ENCODE measurements at places on chromosomes 7 and 10.

DNA sequence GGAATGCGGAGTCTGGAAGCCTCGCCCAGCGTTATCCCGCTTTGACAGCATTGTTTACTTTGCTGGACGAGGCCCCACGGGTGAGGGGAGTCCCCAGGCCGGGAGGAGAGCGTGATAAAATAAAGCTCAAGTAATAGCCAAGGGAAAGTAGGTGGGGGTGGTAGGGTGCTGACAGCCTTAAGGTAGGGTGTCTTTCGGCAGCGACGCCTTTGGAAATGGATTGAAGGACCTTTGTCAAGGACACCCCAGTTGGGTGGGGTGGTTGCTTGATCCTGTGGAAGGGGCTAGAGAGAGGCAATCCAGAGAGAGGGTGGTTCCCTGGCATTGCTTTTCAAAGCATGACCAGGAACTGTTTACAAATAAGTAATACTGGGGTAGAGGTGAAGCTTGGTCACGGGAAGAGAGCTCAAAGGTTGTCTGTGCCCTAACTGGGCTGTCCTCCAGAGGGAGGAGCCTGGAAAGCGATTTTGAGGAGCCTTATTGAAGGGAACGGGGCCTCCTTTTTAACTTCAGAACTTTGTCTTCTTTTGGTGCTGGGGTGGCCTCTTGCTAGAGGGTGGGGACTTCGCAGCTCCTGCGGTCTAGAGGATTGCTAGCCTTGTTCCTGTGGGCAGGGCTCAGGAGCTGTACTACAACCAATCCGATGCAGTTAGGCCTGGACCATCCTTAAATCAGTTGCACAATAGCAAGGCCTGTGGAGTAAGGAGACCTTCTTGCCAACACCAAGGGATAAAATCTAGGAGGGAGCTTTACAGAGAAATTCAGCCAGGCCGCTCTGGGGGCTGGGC, 1.3 kb downstream of the EIF4EBP2 start:
- H3K27ac ChIP-seq = peak overlapping the region; percentile 52
- peaks cover 2% of the 10 kb centered on the region for H3K36me3 ChIP-seq
- no peaks in the 10 kb centered on the region for H3K27me3 ChIP-seq
- no peak for DNase-seq
- peaks cover 37% of the 10 kb centered on the region for H3K4me1 ChIP-seq

DNA sequence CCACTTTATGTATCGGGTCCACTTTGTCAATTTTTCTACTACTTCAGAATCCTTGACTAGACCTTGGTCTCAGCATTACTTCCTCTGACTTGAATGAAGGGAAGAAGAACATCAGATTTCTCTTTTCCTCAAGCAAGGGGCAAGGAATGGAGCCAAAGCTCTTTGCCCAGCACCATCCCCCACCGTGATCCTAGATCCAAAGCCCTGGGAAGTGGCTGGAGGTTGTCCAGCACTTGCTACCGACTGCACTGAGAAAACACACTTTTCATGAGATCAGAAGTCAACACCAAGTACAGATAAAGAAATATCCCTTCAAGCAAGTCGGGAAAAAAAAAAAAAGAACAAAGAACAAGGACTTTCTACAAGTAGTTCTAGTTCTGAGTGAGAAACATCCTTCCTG, 102.1 kb upstream of the DDC start:
- H3K4me1 ChIP-seq = peaks cover 24% of the 10 kb centered on the region
- H3K27me3 ChIP-seq = no peaks in the 10 kb centered on the region
- no peaks in the 10 kb centered on the region for H3K36me3 ChIP-seq
- no peak overlapping the region for H3K27ac ChIP-seq
- DNase-seq = no peak

DNA sequence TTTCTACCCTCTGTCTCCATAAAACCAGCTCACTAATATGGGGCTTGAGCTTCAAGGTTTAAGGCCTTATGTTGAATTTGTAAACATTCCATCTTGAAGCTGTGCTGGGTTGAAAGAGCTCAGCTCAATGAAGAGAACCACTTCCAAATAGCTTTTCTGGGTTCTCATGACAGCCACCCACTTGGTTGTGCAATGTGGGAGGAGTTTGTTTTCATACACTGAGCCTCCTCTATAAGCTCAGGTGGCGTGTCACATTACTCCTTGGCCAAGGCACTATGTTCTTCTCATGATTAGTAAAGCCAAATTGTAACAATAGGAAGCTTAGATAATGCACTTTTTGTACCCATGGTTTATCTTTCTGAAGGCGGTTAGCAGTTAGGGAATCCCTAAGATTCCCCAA, 265.6 kb downstream of the PTEN start:
- H3K36me3 ChIP-seq = no peaks in the 10 kb centered on the region
- H3K4me3 ChIP-seq = no peak overlapping the region
- no peak for DNase-seq
- H3K27me3 ChIP-seq = no peaks in the 10 kb centered on the region

DNA sequence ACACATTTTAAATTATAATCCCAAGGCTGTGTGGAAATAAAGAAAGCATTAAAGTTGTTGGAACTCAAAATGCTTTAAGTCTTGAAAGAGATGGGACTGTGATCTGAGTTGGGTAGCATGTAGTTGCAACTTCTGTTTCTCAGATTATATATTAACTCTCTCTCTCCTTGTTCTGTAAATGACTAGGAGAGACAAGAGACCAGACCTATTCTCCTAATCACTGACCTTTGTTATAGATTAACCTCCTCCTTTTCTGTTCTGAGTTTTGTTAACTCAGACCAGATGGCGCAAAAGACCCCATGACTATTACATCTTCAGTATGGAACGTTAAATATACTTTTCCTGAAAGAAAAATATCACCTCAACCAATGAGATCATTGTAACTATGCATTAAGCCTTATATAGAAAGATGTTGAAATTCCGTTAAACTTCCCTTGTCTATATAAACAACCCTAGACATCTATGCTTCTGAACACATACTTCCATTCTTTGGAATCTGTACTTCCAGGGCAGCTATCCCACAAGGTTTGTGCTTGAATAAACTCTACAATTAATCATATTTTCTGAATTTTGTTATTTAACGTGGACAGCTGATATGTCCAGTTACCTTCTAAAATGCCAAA, 143.5 kb upstream of the TRIM24 start:
- H3K36me3 ChIP-seq = no peaks in the 10 kb centered on the region
- H3K27me3 ChIP-seq = no peaks in the 10 kb centered on the region
- DNase-seq = no peak
- no peak overlapping the region for H3K27ac ChIP-seq
- H3K4me3 ChIP-seq = no peak overlapping the region

GRCh38 chr7:139271718-139272628, 40.9 kb downstream of the UBN2 start:
- no peak overlapping the region for H3K4me3 ChIP-seq
- DNase-seq = no peak
- H3K27me3 ChIP-seq = no peaks in the 10 kb centered on the region
- no peak overlapping the region for H3K27ac ChIP-seq
- no peaks in the 10 kb centered on the region for H3K4me1 ChIP-seq

DNA sequence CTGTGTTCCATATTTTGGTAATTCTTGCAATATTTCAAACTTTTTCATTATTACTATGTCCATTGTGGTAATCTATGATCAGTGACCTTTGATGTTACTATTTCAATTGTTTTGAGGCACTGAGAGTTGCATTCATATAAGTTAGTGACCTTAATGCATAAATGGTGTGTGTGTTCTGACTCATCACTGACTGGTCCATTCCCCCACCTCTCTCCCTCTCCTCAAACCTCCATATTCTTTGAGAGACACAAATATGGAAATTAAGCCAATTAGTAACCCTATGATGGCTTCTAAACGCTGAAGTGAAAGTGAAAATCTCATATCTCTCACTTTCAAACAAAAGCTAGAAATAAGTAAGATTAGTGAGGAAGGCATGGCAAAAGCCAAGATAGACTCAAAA, 739.6 kb downstream of the CCSER2 start:
- DNase-seq = no peak
- H3K4me1 ChIP-seq = no peaks in the 10 kb centered on the region
- H3K27ac ChIP-seq = no peak overlapping the region
- H3K36me3 ChIP-seq = no peaks in the 10 kb centered on the region

- DNase-seq = no peak
- no peaks in the 10 kb centered on the region for H3K4me1 ChIP-seq
- H3K27ac ChIP-seq = no peak overlapping the region
- H3K36me3 ChIP-seq = no peaks in the 10 kb centered on the region
Measured at GRCh38 chr7:159154243-159154642, 9.6 kb upstream of the VIPR2 start.

GRCh38 chr10:30073767-30074060, 14.3 kb upstream of the JCAD start:
- no peak for DNase-seq
- no peak overlapping the region for H3K4me3 ChIP-seq
- no peaks in the 10 kb centered on the region for H3K36me3 ChIP-seq

DNA sequence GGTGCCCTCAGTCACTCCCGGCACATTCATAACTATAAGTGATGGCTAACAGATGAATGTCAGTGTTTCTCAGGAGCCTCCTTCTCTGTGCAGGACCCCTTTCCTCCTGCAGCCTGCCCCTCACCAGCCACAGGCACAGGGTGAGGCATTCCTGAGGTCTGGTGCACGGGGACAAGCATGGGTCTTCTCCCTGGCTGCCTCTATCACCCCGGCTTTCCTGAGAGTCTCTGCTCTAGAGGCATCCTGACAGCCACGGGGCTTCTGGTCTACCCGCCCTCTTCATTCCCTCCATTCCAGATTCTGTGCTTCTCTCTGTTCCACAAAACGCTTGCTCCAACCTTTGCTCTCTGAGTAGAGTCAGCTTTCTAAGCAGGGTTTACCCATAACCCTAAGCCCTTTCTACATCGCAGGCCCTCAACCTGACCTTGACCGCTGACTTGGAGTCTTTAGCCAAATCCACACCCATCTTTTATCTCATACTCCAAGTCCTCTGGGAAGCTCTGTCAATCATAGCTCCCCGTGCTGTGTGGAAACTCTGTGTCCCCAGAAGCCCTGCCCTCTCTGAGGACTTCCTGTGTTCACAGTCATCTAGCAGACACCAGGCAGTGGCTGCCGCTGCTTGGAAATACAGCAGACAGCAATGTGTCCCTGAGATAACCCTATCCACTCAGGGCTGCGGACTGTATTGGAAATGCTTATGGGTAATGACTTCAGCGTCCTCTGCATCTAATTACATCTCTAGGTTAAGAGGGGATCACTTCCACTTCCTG, 159.0 kb downstream of the SFMBT2 start:
- peaks cover 12% of the 10 kb centered on the region for H3K36me3 ChIP-seq
- no peak overlapping the region for H3K27ac ChIP-seq
- peaks cover 12% of the 10 kb centered on the region for H3K4me1 ChIP-seq

- no peak overlapping the region for H3K27ac ChIP-seq
- H3K4me3 ChIP-seq = no peak overlapping the region
- H3K36me3 ChIP-seq = no peaks in the 10 kb centered on the region
- no peaks in the 10 kb centered on the region for H3K27me3 ChIP-seq
- H3K4me1 ChIP-seq = no peaks in the 10 kb centered on the region
Measured at GRCh38 chr7:149751043-149751775, 22.2 kb downstream of the ZNF467 start.

GRCh38 chr10:121653608-121654007, 55.4 kb upstream of the FGFR2 start:
- DNase-seq = no peak
- H3K27me3 ChIP-seq = no peaks in the 10 kb centered on the region
- no peak overlapping the region for H3K4me3 ChIP-seq
- H3K36me3 ChIP-seq = no peaks in the 10 kb centered on the region
- no peak overlapping the region for H3K27ac ChIP-seq

DNA sequence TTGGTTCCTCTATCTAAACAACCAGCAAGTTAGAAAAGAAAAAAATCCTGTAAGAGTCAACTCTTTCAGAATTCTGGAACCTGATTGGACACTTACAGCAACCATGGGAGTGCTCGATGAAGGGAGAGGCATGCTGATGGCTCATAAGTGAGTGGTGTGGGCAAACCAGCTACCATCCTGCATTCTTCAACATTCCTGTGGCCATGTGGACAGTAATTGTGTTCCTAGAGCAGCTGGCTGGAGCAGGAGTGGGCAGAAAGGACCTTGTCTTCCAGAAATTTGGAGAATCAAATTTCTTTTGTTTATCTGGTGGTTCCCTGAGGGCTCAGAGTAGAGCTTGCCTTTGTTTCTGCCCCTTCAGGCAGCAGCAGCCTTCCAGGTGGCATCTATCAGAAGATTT, 22.5 kb upstream of the MYL7 start:
- no peaks in the 10 kb centered on the region for H3K27me3 ChIP-seq
- H3K36me3 ChIP-seq = no peaks in the 10 kb centered on the region
- no peak for DNase-seq
- no peak overlapping the region for H3K27ac ChIP-seq
- no peak overlapping the region for H3K4me3 ChIP-seq
- H3K4me1 ChIP-seq = no peaks in the 10 kb centered on the region

DNA sequence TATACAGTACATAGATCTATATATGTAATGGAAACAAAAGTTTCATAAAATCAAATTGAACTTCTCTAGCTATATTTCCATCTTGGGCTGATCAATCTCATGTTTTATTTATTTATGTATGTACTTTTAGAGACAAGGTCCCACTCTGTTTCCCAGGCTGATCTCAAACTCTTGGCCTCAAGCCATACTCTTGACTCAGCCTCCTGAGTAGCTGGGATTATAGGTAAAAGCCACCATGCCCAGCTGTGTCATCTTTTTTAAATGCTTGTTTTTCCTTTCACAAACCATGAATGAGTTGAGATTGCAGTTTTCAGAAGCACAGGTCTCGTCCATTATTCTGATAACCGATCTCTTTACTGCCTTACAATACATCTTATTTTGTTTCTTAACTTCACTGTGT, 400.9 kb downstream of the KCNMA1 start:
- no peak overlapping the region for H3K27ac ChIP-seq
- no peaks in the 10 kb centered on the region for H3K4me1 ChIP-seq
- H3K27me3 ChIP-seq = no peaks in the 10 kb centered on the region
- no peak for DNase-seq
- no peak overlapping the region for H3K4me3 ChIP-seq

- no peak for DNase-seq
- H3K27ac ChIP-seq = no peak overlapping the region
- no peaks in the 10 kb centered on the region for H3K27me3 ChIP-seq
- H3K4me1 ChIP-seq = peaks cover 20% of the 10 kb centered on the region
- H3K36me3 ChIP-seq = no peaks in the 10 kb centered on the region
- H3K4me3 ChIP-seq = no peak overlapping the region
Measured at GRCh38 chr10:12634621-12634931, 285.2 kb downstream of the CAMK1D start.

DNA sequence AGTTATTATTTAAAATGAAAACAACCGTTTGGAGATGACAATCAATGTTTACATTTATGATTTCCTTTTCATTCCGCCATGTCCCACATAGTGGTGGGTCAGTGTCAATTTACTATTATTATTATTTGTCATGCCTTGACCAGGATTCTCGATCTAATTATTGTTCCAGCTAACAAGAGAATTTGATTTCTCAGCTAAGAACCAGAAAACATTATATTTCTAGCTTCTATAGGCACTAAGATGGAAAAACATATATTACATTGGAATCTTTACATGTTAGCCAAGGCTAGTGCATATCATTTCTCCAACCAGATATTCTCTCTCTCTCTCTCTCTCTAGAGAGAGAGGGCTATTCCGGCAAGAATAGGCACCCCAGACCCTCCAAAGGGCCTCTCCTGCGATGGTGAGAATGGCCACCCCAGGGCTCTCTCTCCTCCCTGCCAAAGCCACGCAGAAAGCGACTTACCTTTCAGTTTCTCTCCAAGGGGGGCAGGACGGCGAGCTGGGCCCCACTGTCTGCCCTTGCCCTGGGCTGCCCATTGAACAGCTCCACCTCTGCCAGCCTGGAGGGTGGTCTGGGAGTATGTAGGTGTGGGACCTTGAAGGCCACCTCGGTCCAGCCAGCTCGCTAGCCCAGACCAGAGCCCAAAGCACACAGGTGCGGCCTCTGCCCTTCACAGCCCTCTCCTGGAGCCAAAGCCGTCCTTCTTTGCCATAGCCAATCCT, 2.4 kb downstream of the HOXA3 start:
- DNase-seq = no peak
- H3K4me1 ChIP-seq = peaks cover 53% of the 10 kb centered on the region
- peaks cover 86% of the 10 kb centered on the region for H3K27me3 ChIP-seq
- no peak overlapping the region for H3K4me3 ChIP-seq
- no peaks in the 10 kb centered on the region for H3K36me3 ChIP-seq

All from CD4-positive, alpha-beta T cell (primary cell).